ENCODE measurements at places on chromosomes 13 and 19.

DNA sequence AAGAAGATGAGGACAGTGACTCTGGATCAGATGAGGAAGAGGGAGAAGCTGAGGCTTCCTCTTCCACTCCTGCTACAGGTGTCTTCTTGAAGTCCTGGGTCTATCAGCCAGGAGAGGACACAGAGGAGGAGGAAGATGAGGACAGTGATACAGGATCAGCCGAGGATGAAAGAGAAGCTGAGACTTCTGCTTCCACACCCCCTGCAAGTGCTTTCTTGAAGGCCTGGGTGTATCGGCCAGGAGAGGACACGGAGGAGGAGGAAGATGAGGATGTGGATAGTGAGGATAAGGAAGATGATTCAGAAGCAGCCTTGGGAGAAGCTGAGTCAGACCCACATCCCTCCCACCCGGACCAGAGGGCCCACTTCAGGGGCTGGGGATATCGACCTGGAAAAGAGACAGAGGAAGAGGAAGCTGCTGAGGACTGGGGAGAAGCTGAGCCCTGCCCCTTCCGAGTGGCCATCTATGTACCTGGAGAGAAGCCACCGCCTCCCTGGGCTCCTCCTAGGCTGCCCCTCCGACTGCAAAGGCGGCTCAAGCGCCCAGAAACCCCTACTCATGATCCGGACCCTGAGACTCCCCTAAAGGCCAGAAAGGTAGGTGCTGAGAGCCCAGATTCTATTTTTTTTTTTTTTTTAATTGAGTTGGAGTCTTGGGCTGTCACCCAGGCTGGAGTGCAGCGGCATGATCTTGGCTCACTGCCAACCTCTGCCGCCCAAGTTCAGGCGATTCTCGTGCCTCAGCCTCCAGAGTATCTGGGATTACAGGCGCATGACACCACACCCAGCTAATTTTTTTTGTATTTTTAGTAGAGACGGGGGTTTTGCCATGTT lies 2.3 kb downstream of the PPP1R15A start:
- DNase-seq = peak; percentile 30

DNA sequence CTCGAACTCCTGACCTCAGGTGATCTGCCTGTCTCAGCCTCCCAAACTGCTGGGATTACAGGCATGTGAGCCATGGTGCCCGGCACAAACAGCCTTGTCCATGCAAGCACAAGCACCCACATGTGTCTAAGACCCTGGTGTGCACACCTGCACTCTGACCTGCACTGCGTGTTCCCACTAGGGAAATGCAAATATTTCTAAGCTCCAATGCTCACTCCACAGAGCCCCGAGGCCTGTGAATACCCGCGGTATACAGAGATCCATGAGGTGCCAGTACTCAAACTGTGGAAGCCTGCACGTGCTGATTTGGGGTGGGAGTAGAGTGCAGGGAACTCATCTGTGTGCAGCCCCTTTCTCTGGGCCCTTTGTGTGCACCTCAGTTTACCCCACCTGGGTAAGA lies 14.7 kb downstream of the GADD45B start:
- no peak for DNase-seq

- no peak for DNase-seq
Measured at GRCh38 chr13:40508127-40508526, 158.3 kb downstream of the FOXO1 start.

- no peak for DNase-seq
Measured at GRCh38 chr13:32446220-32446619, 18.3 kb upstream of the N4BP2L1 start.

GRCh38 chr19:48859711-48860572 lies 8.5 kb downstream of the PLEKHA4 start:
- peak; percentile 25 for DNase-seq

DNA sequence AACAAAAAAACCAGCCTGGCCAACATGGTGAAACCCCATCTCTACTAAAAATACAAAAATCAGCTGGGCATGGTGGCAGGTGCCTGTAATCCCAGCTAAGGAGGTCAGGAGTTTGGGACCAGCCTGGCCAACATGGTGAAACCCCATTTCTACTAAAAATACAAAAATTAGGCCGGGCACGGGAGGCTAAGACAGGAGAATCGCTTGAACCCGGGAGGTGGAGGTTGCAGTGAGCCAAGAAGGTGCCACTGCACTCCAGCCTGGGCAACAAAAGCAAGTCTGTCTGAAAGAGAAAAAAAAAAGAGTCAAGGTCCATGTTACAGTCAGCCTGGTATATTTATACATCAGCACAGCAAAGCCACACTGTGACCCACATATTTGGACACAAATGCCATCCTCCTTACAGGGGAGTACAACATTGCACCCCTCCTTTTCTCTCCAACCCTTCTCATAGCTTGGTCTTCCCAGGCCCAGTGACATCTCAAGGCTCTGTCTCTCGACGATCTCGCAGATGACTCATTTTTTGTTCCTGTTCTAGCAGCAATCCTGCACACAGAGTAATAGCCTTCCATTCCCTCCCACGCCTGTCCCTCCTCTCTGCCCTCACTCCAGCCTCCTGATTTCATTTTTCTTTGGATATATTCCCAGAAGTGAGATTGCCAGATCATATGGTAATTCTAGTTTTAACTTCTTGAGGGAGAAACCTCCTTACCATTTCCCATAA lies 21.0 kb upstream of the DPP9 start:
- DNase-seq = no peak

DNA sequence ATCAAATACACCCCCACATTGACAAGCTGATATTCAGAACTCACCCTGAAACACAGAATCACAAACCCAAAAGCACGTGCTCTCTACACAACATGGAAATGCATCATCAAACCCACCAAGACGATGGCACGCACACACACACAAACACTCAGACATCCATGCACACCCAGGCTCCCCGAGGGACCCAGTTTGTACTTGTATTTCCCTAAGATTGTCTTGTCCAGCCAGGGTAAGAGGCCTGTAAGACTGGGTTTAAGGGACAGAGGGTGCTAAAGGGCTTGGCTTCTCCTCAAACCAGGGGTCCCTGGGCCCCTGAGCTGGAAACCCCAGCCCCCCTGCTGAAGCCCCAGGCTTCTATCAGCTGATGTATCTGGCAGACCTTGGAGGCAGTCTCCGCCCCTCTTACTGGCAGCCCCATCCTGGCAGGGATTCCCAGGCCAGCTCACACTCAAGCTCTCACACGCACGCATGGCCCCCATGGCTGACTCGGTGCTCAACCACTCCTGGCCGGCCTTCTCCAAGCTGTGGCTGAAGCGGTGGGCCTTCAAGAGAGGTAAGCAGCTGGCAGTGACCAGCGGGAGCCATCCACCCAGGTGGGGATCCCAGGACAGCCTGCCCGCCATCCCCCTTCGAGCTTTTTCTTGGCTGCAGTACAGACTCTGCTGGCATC lies 6.5 kb downstream of the ARHGEF18 start:
- DNase-seq = no peak

DNA sequence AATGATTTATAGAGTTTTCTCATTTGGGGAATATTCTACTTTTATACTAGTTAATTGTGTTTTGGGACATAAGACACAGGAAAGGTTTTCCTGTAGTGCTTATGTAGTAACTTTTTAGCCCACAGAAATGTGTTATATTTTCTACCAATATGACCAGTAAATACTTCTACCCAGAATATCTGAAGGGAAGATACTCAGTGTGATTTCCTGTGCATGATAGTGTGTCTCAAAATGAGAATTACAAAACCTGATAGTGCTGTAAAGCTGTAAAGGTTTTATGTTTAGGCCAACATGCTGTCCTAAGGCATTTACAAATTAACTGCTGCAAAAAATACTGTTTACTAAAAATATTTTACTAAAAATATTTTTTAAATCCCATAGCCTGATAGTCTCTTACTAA lies 126.8 kb downstream of the RXFP2 start:
- DNase-seq = no peak

DNA sequence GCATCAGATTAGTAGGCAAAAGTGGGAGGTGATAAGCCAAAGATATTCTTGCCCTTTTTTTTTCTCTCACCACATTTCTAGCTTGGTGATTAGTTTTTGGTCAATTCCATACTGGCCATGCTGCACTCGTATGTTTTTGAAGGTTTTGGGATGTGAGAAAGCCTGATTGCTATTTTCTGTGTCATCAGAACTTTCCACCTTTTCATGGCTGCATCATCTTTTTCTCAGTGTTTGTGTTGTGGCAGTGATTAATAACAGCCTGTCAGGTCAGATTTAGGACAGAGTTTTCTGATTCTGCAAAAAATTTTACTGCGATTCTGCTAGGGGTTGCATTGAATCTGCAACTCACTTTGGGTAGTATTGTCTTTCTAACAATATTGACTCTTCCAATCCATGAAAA lies 32.9 kb downstream of the PSG1 start:
- no peak for DNase-seq

GRCh38 chr13:77358001-77358400 lies 31.1 kb upstream of the MYCBP2 start:
- DNase-seq = no peak

DNA sequence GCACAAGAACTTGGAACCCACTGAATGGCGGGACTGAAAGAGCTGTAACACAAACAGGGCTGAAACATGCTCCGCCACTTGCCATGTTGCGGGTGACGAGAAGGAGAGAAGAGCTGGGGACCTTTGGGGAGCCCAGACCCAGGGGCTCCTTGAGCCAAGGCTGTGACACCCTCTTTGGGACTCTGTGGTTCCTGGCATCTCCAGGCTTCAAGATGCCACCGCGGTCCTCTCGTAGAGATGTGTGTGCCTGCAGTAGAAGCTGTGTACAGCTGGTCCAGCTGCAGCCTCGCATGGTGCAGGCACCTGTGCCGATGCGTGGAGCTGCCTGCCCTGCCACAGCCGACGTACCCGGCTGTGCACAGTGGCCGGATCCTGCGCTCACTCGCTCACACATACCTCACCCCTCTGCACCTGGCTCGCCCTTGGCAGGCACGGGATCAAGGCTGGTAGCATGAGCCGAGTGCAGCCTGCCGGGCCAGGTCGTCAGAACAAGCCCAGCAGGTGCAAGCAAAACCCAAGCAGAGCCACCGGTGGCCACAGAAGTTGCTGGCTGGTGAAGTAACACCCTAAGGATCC lies 1385.8 kb downstream of the PCDH9 start:
- DNase-seq = no peak

- no peak for DNase-seq
Measured at GRCh38 chr19:53161123-53161522, 2.3 kb upstream of the ZNF347 start.

DNA sequence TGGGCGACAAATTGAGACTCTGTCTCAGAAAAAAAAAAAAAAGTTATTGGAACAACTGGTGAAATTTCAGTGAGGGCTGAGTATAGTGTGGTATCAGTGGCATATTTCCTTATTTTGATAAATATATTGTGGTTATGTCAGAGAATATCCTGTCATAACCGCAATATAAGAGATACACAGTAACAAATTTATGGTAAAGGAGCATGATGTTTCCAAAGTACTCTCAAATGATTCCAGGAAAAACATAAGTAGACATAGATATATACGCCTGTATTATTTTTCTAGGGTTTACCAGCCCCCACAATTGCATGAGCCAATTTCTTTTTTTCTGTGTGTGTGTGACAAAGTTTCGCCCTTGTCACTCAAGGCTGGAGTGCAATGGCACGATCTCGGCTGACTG lies 5.7 kb upstream of the C5AR1 start:
- no peak for DNase-seq

DNA sequence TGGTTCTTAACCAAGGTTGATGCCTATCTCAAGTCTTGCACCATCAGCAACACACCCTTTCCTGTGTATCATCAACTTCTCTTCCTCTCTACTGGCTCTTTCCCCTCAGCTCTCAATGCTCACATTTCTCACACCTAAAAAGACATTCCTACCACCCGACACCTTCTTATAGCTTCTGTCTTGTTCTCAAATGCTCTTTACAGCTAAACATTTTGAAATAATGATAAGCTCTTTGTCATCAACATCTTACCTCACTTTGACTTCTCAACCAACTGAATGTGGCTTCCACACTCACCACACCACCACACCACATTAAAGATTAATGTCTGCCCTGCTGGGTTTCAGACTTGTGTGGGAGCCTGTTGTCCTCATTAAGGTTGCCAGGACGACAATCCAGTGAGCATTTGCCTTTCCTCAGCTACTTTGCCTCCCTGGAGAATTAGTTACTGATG lies 67.8 kb downstream of the RXFP2 start:
- peak; percentile 2 for DNase-seq

DNA sequence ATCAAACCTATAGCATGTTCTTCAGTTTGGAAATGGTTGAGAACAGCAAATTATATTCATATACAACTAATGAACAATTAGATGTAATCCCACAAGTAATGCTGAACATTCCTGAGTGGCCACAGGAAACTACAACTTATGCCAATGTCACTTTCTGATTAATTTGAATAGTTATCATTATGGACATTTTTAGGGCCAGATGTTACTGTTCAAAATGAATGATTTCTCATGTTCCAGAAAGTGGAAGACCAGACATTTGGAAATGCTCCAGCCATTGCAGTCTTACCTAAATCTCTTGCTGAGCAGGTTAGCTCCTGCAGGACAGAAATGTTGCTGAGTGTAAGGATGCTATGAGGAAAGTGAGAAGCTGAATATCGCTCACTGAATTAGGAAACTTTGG lies 819.8 kb downstream of the PCDH9 start:
- no peak for DNase-seq

- DNase-seq = no peak
Measured at GRCh38 chr19:58330458-58330857, 3.7 kb downstream of the ZSCAN22 start.

DNA sequence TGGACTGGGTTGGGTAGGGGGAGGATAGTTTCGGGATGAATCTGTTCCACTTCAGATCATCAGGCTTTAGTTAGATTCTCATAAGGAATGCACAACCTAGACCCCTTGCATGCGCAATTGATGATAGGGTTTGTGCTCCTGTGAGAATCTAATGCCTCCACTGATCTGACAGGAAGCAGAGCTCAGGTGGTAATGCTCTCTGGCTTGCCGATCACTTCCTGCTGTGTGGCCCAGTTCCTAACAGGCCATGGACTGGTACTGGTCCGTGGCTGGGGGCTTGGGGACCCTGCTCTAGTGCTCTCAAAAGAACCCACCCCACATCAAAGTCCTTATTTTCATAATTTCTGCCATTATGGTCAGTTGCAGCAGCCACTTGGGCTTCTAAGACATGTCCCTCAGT lies 30.1 kb downstream of the DNAJC3 start:
- DNase-seq = no peak

DNA sequence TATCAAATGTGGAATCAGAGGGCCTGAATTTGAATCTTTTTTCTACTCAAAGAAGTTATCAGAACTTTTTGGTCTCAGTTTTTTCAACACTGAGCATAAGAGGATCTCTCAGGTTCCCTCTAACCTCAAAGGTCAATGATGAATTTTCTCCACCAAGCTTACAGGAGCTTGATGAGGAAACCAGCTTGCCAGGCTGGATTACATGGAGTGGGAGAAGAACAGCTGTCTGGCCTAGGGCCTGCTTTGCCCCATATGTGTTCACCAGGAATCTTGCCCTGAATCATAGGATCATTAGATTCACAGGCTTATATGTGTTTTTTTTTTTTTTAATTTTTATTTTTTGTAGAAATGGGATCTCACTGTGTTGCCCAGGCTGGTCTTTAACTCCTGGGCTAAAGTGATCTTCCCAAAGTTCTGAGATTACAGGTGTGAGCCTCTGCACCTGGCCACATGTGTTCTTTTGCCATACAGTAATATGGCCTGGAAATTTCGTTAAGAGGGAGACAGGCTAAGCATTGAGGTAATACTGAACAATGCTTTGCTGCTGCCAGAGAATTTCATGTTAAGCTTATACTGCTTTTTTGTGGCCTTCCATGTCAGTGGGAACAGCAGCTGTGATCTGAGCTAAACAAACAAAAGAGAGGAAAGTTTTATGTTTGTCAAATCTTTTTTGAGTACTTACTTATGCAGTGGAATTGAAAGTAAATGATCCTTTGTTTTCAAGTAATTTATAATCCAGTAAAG lies 110.6 kb downstream of the DNAJC3 start:
- no peak for DNase-seq
